ENCODE measurements at places on chromosomes 11 and 22.

DNA sequence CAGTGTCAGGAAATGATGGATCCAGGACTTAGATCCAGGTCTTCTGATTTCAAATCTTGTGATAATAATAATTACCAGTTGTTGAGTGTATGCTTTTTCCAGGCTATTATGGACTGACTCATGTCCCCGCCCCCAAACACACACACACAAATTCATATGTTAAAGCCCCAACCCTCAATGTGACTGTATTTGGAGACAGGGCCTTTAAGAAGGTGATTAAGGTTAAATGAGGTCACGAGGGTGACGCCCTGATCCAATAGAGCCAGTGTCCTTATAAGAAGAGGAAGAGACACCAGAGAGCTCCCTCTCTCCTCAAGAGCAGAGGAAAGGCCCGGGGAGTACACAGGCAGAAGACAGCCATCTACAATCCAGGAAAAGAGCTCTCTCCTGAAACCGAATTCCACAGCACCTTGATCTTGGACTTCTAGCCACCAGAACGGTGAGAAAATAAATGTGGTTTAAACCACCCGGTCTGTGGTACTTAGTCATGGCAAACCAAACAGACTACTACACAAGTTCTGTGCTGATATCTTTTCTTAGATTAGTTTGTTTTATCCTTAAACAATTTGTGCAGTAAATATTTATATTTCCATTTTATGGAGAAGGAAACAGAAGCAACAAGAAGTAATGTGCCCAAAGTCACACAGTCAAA is 8.2 kb downstream of the TMPRSS5 start:
- DNase-seq = no peak

GRCh38 chr22:48808038-48808960 is 1019.4 kb downstream of the BRD1 start:
- DNase-seq = no peak

- DNase-seq = no peak
These were observed 5.4 kb downstream of the MYO18B start for GRCh38 chr22:25747245-25747944.

DNA sequence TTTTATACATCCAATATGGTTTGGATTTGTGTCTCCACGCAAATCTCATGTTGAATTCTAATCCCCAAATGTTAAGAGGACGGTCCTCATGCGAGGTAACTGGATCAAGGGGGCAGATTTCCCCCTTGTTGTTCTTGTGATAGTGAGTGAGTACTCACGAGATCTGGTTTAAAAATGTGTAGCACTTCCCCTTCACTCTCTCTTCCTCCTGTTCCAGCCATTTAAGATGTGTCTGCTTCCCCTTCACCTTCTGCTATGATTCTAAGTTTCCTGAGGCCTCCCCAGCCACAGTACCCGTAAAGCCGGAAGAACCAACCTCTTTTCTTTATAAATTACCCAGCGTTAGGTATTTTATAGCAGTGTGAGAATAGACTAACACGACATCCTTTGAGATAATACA is 98.6 kb downstream of the TTC28 start:
- no peak for DNase-seq

GRCh38 chr11:65595543-65596281 is at the start of gene KCNK7:
Gene KCNK7, minus strand, starts transcription at chr11:65595800. Its CDS starts 28 bp downstream, at chr11:65595772.
- DNase-seq = no peak

- no peak for DNase-seq
These were observed 15.4 kb downstream of the MS4A13 start for GRCh38 chr11:60530454-60531100.

DNA sequence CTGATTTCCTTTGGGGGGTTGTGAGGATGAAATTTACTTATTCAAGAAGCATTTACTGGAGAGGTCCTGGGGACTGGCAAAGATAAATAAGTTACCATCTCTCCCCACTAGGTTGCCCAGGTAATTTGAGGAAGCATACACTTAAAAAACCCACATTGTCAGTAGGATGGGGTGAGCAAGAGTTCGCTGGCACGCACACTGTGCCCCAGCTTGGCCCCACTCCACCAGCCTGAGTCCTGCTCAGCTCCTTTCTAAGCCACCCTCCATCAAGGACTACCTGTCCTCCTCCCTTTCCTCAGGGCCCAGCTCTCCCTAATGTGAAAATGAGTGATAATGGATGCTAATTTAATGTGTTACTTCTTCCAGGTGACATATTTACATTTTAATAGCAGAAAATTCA is 216.5 kb upstream of the PLET1 start:
- DNase-seq = no peak

DNA sequence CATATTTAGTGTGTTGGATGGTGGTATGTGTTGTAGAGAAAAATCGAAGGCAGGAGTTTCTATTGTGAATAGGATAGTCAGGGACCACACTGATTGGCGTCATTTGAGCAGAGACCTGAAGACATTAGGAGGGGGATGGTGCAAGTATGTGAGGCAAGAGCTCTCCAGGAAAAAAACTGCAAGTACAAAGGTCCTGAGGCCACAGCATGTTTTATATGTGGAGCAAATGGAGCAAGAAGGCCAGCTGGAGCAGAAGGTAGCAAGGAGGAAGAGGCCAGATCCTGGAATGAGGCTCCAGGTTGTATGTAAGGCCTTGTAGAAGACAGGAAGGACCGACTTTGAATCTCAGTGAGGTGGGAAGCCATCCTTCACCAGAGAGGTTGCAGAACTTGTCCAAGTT is 14.2 kb upstream of the MICALL1 start:
- DNase-seq = no peak

- DNase-seq = no peak
These were observed 83.5 kb downstream of the CELSR1 start for GRCh38 chr22:46453829-46454503.

DNA sequence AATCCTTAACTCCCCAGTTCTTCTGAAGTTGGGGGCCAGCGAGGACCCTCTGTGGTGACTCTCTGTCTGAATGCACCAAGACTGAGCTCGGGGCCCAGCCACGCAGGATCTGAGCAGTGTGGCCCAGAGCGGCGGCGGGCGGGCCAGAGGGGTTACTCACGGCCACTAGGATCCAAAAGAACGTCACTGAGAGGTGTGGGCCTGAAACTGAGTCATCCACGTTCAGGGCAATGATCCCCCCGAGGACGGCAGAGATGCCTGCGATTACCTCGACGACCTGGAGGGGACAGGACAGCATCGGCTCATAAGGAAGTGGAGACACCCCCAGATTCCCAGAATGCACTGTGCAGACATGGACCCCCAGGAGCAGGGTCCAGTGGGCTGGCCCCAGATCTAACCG is 11.2 kb downstream of the MLC1 start:
- DNase-seq = no peak

- DNase-seq = no peak
These were observed 69.5 kb upstream of the CSNK2A3 start for GRCh38 chr11:11422411-11423128.

DNA sequence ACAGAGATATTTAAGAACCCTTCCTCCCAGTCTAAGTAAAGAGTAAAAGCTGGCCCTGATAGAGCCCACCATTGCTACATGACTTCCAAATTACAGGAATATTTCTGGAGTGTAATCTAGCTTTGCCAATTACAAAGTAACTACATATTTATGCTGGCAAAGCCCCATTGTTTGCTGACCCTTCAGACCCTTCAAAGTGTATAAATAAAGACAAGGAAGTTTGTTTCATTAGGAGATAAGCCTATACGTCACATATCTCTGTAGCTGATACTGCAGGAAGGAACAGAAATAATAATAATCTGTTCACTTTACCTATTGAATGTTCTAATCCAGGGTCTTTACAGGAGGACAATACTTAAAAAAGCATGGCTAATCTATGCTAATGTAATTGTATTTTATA is 375.1 kb downstream of the SOX6 start:
- DNase-seq = no peak

GRCh38 chr11:82730754-82731153 is 2.9 kb downstream of the FAM181B start:
- DNase-seq = no peak

DNA sequence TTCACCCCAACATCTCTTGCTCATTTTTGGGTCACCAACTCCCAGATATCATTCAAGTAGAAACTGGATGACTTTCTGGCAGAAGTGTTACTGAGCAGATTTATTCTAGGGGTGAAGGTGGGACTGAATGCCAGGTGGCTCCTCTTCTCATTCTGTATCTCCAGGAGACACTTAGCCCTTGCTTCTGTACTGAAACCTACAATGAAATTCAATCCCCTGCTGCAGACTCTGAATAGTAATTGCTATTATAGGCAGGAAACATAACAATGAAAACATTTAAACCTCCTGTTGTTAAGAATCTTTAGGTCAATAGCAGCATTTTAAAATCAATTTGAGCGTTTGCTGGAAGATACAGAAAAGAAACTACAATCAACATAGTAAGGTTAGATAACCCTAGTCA is 879.4 kb upstream of the TENM4 start:
- peak; percentile 86 for DNase-seq
